ENCODE measurements at places on chromosomes 6 and 20. TPM values are rescaled to one million over a fixed set of nuclear protein-coding genes. Genes with fewer than 3 reads are reported as not detected.

DNA sequence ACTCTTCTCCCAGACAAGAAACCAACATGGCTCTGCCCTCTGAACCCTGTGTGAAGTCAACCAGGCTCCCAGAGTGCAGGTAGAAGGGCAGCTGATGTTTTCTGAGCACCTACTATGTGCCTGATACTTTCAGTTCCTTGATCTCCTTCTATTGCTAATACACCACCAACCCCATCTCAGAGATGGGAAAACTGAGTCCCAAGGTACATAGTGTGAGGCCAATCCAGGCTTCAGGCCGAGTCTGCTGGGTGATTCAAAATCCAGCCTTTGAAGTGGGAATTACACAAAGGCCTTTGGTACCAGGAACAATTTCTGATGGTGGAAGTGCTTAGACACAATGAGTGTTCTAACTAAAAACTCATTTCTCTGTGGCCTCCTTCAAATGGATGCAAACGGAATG lies 96.3 kb downstream of the NFATC2 start:
- DNase-seq, result no peak

DNA sequence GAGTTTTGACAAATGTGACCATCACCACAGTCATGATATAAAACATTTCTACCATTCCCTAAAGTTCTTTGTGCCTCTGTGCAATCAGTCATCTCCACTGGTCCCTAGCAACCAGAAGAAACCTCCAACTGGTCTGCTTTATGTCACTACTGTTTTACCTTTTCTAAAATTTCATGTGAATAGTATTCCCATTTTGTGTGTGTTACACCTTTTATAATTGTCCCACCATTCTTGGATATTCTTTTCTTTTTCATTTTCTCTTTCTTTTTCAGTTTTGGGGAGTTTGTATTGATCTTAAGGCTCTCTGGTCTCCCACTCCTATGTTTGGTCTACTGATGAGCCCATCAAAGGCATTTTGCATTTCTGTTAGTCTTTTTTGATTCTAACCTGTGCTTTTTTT lies 95.4 kb downstream of the NCOA3 start:
- DNase-seq, result no peak

GRCh38 chr6:118161343-118161742 lies 254.3 kb downstream of the SLC35F1 start:
- no peak for DNase-seq

Gene BNIP5
- polyA plus RNA-seq, result 0.96 TPM

Gene NOTCH4
- 12.4 TPM for polyA plus RNA-seq
